ENCODE measurements at places on chromosomes 2 and 18.

- DNase-seq, result no peak
Measured at GRCh38 chr2:48527226-48527885, 2.6 kb upstream of the STON1 start.

- no peak for DNase-seq
Measured at GRCh38 chr2:145380436-145381017, 860.6 kb upstream of the ZEB2 start.

DNA sequence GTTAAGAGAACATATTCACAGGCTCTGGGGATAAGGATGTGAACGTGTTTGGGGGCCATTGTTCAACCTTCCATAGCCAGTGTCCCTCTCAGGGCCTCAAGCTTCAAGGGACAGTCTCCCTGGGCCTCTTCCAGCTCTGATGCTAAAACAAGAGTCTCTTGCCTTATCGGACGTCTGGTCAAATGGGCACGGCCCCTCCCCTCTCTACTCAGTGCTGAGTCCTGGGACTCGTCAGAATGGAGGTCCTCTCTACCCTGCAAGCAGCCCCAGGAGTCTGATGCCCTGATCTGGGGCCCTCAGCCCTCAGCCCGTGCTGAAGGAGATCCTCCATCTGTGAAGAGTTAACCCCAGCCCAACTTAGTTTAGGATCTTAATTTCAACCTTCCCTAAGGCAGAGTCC lies 198.2 kb downstream of the ZFP36L2 start:
- no peak for DNase-seq

- DNase-seq, result no peak
Measured at GRCh38 chr2:119525614-119526013, 1.3 kb upstream of the SCTR start.

DNA sequence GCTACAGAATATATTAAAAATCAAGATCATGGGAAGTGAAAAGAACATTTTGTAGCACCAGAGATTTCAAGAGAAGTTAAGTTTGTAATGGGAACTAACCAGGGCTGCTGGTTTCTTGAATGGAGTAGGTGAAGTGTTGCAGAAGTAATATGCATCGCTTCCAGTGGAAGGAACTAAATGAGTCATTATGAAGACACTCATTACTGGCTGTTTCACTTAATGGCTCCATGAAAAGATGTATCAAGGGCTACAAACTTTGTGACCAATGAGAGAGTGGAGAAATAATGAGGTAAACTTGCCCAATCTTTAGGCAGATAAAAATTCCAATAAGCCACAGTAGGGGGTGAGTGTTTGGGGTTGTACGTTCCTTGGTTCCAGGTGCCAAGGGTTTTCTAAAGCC lies 380.4 kb upstream of the POU3F3 start:
- no peak for DNase-seq

DNA sequence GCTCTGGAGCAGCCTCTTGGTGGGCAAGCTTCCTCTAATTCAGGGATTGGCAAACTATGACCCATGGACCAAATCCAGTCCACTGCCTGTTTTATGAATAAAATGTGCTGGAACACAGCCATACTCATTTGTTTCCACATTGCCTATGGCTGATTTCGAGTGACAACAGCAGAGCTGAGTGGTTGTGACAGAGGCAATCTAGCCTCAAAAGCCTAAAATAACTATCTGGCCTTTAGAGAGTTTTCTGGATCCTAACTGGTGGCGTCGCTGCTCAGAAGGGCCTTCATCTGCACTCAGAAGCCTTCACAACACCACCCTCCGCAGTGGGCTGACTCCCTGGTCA lies 147.1 kb downstream of the CCBE1 start:
- DNase-seq, result no peak

GRCh38 chr2:148899638-148900318 lies 24.8 kb downstream of the KIF5C start:
- no peak for DNase-seq

DNA sequence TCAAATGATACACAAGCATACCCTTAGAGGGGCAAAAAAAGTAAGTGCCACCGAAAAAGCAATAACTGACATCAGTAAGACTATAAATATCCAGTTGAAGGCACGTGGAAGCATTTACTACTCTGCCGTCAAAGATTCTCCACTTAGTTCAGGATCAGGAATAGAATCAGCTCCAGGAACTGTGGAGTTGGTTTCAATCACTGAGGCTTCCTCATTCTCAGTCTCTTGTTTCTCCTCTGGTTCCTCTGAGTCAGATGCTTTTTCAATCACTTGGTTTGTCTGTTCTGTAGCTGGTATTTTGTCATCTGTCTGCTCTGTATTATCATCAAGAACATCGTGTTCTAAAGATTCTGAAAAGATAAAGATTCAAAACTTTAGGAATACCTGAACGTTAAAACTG lies 72.2 kb downstream of the LNPK start:
- DNase-seq, result no peak

DNA sequence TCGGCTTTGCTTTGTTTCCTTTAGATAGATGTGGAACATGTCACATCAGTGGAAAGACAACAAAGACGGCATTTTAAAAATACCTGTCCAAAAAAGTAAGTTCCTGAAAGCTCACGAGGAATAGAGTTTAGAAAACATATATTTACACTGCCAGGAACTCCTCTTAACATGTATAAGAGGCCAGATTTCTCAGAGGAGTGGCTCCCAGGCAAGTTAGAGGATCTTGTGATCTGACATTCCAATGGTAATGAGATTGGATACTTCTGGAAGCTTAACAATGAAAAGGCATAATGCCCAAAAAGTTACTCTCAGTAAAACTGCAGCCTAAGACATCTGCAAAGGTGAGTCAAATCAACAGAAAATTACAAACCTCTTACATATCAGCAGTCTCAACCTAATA lies 77.1 kb downstream of the CYRIA start:
- no peak for DNase-seq

DNA sequence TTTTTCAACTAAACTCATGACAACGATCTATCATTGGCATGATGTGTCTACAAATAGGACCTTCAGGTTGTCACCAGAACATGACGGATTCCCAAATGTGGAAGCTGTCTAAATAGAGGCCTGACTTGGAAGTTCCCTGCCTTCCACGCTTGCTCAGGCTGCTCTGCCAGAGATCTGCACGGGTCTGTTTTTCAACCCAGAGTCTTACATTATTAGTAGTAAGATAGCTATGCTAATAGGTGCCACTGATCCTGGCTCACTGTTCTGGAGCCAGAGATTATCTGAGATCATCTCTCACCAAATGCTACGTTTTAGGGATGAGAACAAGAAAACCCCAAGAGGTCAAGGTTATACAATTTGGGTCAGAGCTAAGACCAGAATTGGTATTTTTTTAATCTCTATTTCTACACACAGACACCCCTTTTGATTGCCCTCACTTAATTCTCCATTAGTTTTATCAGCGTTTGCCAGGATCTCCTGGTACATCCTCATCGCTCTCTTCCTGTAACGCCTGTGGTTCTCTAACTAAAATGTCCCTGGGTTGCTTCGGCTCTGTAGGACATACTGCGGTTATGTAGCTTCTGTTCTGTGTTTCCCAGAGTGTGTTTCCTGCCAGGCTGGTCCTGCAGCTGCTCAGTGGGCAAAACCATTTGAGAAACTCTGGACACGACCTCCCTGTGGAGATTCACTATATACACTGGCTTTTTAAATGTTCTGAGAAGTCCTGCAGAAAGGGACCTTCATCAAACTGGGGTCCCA lies 5.7 kb downstream of the CDC42EP3 start:
- no peak for DNase-seq

- DNase-seq, result no peak
Measured at GRCh38 chr2:226891780-226892590, 56.1 kb downstream of the RHBDD1 start.

- DNase-seq, result no peak
Measured at GRCh38 chr2:227684258-227684657, 17.7 kb downstream of the SCYGR5 start.

DNA sequence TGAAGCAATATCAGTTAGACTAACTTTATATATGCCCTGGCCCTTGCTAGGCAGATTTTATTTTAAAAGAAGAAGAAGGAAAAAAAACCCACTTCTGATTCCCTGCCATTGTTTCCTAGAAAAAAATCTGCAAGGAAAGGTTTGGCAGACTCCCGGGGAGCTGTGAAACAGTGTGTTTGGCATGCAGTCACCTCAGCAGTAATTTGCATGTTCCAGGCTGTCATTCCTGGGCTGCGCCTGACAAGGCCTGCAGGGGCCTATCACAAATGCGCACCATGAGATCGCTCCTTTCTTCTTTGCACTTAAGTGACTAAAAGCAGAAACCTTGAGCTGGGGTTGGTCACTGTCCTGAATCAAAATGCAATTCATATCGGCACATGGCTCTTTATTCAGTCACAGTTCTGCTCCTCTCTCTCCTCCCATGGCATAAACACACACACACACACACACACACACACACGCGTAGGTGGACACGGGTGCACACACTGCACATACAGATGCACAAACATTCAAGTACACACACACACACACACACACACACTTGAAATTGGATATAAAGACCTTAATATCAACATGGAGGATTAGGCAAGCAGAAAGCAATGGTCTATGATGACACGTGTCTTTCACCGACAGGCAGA lies 172.8 kb downstream of the MYT1L start:
- no peak for DNase-seq

DNA sequence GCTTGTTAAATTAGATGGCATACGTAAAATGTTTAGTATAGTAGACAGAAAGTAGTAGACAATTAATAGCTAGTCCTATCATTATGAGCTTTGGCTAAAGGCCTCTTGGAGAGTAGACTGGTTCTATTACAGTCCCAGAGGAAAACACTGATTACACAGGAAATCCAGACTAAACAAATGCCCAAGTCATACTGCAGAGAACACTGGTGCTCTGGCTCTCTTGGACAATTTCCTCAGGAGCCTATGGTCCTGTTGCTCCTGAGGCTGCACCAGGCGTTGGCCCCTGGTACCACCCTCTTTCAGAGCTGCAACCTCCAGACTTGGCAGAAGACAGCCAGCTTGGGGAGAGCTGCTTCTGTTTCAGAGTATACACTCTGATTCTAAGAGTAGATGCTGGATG lies 41.8 kb downstream of the STAT1 start:
- no peak for DNase-seq

DNA sequence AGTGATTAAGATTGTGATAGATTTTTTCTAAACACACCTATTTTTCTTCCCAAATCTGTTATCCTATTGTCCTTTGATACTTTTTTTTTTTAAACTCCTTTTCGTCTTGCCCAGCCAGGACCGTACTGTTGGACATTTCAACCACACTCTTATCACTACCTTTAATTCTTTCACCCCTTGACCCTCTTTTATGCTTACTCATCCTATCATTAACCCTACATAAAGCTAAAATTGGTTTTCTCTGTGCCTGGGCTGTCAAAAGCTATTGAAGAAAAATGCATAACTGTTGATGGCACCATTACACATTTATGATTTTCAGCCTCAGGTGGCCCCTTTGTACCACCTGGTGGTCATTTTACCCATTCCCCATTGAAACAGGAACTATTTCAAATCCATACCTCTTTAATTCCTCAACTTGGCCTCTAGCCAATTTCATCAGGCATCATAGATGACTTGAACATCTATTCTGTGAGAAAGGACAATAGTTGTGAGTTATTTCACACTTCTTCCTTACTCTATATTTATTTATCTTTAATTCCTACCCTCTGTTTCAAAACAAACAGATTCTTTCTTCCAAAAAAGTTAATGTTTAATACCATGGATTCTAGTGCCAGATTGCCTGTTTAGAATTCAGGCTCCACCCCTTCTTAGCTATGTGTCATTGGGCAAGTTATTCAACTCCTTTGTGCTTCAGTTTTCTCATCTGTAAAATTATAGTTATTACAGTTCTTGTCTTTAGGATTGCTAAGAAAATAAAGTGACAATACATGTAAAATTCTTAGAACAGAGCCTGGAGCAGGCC lies 258.6 kb downstream of the CAMKMT start:
- DNase-seq, result no peak

DNA sequence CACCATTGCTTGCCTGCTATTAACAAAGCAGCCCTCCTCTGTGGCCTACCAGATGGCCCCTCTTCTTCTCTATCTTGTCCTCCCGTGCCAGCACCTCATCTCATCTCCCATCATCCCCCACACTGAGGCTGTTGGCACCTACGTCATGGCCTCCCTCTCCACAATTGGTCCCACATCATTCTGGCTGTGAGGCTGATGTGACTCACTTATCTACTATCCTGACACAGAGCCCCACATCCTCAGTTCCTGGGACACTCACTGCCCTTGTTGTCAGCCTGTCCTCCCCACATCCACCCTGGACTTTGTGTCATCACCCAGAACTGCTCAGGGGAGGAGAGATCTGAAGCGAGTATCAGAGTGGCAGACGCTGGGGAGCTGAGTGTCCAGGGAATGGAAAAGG lies 102.9 kb downstream of the MRO start:
- DNase-seq, result no peak

GRCh38 chr2:150234787-150235446 lies 252.6 kb downstream of the RND3 start:
- no peak for DNase-seq

DNA sequence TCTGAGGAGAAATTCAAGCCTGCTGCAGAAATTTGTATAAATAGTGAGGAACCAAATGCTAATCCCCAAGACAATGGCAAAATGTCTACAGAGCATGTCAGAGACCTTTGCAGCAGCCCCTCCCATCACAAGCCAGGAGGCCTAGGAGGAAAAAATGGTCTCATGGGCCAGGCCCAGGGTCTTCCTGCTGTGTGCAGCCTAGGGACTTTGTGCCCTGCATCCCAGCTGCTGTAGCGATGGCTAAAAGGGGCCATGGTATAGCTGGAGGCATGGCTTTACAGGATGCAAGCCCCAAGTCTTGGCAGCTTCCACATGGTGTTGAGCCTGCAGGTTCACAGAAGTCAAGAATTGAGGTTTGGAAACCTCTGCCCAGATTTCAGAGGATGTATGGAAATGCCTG lies 191.2 kb upstream of the BCL2L11 start:
- no peak for DNase-seq

DNA sequence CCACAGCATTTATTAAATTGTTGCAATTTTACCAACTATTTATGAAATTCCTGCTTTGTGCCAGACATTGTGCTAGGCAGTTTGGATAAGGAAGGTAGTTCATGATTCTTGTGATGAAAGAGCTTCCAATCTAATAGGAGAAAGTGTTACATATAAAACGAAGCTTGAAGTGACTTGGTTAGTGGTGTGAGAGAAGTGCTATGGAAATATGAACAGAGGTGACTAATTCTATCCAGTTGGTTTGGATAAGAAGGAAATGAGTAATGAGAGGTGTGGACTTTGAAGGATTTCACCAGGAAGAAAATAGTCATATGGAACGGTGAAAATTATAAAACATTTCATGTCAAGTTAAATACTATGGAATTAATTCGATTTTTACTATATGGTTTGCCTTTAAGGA lies 48.6 kb downstream of the EML6 start:
- DNase-seq, result no peak

GRCh38 chr2:41187376-41188122 lies 735.7 kb upstream of the SLC8A1 start:
- DNase-seq, result no peak

DNA sequence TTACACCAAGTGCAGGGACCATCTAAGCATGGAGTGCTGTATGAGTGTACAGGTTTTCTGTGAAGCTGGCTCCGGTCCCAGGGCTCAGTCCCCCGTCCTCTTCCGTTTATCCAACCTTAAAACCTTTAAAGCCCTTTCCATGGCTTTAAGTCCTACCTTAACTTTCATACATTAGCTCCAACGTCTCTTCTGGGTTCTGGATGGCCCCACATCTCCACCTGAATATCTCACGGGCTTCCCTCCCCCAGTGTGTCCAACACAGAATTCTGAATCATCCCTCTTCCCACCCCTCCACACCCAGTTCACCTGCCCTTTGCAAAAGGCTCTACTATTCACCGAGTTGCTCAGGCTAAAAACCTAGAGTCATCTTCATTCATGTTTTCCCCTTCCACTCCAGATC lies 12.8 kb downstream of the ARHGAP25 start:
- DNase-seq, result no peak
